ENCODE measurements at places on chromosomes 4 and X.

- DNase-seq = no peak
Measured at GRCh38 chr4:43550981-43551627, 658.6 kb downstream of the GRXCR1 start.

GRCh38 chr4:125520258-125520990, 205.7 kb downstream of the FAT4 start:
- no peak for DNase-seq

DNA sequence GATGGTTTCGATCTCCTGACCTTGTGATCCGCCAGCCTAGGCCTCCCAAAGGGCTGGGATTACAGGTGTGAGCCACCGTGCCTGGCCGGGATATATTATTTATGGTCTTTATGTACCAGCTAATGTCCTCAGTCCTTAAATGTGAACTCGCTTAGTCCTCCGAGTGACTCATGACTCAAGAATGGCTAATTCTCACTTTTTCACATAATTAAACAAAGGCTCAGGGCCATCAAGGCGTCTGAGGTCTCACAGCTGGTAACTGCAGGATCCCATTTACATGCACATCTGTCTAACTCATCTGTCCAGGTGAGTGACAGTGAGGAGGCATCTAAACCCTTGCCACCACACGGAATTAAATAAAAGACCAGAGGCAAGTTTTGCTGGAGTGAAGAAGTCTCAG, 73.5 kb downstream of the HS3ST1 start:
- DNase-seq = no peak

- DNase-seq = no peak
Measured at GRCh38 chr4:2066571-2067445, 7.7 kb downstream of the NAT8L start.

DNA sequence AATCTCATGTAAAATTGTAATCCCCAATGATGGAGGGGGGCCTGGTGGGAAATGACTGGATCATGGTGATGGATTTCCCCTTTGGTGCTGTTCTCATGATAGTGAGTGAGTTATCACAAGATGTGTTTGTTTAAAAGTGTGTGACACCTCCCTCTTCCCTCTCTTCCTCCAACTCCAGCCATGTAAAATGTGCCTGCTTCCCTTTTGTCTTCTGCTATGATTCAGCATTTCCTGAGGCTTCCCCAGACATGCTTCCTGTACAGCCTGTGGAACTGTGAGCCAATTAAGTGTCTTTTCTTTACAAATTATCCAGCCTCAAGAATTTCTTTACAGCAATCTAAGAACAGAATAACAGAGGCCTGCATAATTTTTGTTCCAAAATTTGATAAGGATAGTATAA, 85.2 kb downstream of the ANAPC10 start:
- DNase-seq = no peak

- no peak for DNase-seq
Measured at GRCh38 chr4:184421533-184422155, 52.7 kb downstream of the IRF2 start.

- DNase-seq = no peak
Measured at GRCh38 chr4:185210102-185210981, 944 bp downstream of the SNX25 start.

- DNase-seq = peak; percentile 18
Measured at GRCh38 chrX:153818571-153819383, 11.6 kb downstream of the PDZD4 start.

DNA sequence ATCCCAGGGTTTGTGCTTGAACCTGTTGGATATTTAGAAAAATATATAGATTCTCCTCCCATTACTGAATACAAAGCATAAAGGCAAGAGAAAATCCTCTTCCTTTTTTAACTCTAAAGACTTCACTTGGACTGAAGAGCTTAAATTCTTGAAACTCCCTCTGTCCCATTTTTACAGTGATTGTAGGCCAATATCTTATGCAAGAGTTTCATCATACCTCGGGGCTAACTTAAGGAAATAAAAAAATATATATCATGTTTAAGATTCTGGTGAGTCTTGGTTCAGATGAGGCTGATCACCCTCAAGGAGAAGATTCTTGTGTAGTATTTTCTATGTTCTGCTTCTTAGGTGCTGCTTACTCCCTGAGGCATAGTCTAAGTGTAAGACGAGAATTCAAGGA, 1449.6 kb downstream of the C4orf33 start:
- no peak for DNase-seq

DNA sequence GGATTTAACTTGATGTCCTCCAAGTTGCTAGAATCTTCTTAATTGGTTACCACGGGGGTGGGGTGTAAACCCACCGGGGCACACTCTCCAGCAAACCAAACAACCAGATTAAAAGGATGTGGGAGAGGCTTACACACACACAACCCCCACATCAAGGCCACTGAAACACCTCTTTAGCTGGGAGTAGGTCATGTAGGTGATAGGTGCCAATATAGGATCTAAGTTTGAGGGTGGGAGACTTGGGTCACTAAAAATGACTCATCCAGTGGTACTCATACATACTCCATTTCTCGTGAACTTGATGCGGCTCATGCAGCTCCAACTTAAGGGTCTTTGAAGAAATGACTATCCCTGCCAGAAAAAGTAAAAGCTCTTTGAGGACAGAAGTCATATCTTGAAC, 20.5 kb upstream of the CD40LG start:
- DNase-seq = no peak

DNA sequence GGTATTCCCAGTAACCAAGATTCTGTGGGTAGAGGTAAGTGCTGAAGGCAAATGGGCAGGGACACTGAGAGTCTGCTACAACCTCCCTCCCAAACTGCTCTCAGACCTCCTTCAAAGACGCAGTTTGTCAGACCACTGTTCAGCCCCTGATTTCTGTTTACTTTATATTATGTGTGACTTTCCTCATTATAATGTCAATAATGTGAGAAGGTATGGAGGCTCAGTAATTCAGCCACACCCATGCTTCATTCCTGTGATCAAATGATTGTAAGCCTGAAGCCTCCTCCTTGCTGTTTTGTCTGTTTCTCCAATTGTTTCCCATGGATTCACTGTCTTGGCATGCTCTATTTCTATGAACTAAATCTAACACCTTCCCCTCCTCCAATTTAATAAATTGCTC, 75.6 kb downstream of the SYTL5 start:
- no peak for DNase-seq

GRCh38 chrX:106619797-106620196, 8.0 kb downstream of the RADX start:
- no peak for DNase-seq

GRCh38 chr4:153784166-153784699, 4.7 kb downstream of the SFRP2 start:
- DNase-seq = peak; percentile 75

GRCh38 chr4:56821381-56822243, at the start of gene SPINK2:
TSS of gene SPINK2 (minus strand) at chr4:56821701. CDS start at chr4:56821662, 39 bp downstream.
- DNase-seq = no peak

DNA sequence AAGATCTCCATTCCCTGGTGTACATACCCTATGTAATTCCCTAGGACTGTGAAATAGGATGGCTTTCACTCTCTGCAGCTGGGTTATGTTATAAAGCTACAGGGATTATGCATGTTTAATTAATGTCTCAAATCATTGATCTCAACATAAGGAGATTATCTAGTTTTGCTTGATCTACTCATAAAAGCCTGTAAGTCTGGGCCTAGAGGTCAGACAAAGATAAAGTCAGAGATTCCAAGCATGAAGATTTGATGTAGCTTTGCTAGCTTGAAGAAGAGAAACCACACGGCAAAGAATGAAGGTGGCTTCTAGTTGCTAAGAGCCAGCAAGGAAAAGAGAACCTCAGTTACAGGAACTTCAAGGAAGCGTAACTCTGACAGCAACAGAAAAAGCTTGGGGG, 456.9 kb downstream of the CCSER1 start:
- DNase-seq = no peak

DNA sequence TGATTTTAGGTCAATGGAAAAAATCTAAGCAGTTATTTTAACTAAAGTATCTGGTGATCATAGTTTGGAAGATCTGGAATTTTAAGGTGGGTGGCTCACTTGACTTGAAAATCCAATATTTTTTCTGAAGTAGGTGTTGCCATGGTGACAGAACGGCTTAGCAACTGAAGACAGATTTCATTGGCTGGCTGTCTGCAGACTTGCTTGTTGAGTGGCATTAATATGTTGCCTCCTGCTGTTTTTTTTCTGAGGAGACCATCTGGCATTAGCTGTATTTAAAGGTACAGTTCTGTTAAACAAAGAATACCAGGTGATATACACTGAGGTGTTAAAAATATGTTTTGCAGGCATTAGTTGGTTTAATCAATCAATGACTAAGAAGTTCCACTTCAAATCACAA, 19.8 kb downstream of the CPE start:
- DNase-seq = no peak

DNA sequence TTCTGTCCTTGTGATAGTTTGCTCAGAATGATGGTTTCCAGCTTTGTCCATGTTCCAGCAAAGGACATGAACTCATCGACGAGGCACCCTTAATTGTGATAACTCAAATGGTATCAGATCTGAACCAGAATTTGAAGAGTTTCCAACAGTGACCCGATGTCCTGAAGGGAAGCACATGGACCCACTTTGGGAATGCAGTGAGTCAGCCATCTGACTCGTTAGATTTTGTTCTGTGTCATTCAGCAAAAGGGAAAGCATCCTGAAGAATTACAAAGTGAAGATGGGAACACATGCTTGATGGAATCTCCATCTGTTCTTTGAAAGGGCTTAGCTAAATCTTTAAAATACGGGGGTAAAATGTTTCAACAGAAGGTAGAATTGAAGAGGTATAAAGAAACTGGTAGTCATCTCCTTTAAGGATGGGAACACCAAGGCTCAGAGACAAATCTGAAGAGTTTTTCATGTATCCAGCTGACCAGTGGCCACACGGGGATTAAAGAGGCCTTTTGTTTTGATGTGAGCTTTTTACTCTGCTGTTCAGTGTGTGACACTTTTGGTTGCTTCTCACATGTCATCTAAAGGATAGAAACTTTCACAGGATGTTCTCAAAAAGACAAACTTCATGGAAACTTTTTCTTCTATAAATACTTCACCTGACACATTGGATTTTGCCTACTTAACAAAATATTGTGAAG, 393.8 kb downstream of the INPP4B start:
- DNase-seq = no peak

GRCh38 chrX:139881130-139881529, 51.7 kb downstream of the ATP11C start:
- no peak for DNase-seq

GRCh38 chr4:159593681-159594080, 490.8 kb downstream of the RAPGEF2 start:
- DNase-seq = no peak

- no peak for DNase-seq
Measured at GRCh38 chr4:7381890-7382633, 52.7 kb downstream of the PSAPL1 start.

DNA sequence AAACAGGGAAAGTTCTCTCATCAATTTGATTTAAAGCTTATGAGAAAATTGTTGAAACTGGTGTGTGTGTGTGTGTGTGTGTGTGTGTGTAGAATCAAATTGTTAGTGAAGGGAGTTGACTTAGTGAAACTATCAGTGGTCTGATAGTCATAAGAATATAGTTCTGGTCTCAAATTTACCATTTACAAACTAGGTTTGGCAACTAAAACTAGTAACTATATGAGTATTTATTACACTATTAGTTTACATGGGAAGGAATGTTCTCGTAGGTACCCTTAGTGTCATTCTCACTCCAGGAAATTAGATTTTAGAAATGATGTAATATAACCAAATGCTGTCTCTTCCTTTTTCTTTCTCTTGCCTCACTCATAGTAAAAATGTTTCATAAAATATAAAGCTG, 11.9 kb downstream of the SULT1E1 start:
- DNase-seq = no peak

- no peak for DNase-seq
Measured at GRCh38 chr4:25504932-25505636, 128.0 kb downstream of the ANAPC4 start.

DNA sequence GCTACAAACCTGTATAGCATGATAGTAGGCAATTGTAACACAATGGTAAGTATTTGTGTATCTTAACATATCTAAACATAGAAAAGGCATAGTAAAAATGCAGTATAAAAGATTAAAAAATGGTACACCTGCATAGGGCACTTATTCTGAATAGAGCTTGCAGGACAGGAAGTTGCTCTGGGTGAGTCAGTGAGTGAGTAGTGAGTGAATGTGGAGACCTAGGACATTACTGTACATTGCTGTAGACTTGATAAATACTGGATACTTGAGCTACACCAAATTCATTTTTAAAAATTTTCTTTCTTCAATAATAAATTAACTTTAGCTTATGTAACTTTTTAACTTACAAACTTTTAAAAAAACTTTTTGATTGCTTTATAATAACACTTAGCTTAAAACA, 68.2 kb upstream of the MAML3 start:
- no peak for DNase-seq

DNA sequence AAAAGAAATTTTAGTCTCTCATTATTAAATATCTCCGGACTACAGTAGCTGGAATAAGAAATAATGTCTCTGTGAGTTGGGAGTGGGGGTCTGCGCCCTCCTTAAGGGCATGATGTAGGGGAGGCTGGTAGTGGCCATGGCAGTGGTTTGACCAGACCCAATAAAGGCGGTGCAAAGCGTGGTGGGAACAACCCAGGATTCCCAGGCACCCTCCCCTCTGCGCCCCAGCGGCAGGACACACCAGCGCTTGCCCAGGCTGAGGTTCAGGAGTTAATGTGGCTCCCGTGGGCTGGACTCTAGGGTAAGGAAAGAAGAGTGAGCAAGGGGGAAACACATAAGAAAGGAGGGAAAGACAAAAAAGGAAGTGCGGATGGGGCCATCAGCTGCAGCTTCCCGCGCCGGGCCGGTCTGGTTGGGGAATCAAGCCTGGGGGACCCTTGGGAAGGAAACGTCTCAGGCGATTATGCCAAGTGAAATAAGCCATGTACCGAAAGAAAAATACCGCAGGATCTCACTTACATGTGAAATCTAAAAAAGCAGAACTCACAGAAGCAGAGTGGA, 157.5 kb upstream of the SMIM31 start:
- no peak for DNase-seq

DNA sequence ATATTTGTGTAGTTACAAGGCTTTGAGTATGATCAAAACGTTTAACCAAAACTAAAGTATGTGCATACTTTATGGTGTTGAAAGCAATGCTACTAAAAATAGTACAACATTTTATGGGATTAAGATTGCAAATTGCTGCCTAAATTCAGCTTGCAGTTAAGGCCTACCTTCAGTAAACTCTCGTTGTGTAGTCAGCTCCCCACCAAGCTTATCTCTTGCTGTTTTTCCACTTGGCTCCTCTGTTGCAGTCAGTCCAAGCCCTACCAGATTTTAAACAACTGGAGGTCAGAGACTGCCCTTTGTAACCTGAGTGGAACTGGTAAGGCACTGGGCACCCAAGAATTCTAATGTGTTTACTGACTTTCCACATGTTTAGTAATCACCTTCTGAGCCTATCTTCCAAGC, 25.7 kb downstream of the AFF1 start:
- DNase-seq = no peak

DNA sequence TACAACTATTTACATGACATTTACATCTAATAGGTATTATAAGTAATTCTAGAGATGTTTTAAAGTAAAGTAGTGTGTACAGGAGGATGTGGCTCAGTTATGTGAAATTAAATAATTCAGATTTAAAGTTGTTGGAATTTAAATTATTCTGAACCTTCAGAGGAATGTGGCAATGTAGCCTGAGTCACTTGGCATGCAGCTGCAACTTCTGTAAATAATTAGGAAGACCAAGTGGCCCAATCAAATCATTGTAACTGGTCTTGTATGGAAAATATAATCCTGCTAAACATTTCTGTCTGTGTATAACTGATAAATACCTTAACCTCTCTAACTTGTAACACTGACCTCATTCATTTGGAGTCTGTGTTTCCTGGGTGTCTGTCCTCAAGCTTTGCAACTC, 828.9 kb downstream of the GLUD2 start:
- DNase-seq = no peak
